Fibroblast of skin of left quadriceps (primary cell): ENCODE measurements at places on chromosomes 12 and 14.

DNA sequence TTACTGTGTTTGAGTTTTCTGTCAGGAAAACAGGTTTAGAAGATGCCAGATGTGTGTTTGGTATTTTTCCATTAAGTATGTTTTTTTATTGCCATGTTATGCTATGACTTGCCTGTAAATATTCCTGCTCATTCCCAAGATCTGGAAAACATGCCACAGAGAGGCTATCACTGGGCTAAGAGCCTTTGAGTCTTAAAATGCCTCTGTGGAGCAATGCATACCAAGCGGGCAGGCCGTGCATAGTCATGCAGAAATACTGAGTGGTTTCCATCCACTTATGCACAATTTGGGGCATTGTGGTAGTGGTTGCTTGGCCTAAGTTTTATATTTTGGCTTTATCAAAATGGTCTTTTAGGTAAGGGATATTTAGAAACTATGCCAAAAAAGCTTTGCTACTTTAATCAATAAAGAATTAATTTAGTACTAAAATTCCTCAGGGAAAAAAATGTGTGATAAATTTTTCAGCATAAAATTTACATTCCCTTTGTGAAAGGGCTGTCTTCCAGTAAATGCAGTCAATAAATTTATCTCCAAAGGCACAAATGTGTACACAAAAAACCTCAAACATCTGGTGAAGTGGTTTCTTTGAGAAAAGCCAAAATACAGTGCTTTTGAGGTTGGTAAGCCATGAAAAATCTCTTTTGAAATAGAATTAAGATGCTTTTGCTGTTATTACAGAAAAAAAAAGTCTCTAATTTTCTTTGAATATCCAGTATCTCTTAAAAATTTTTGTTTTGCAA lies 341.3 kb upstream of the FBXO33 start:
- no peak for DNase-seq

GRCh38 chr14:26859483-26859882 lies 261.6 kb upstream of the NOVA1 start:
- no peak for DNase-seq

- no peak for DNase-seq
Measured at GRCh38 chr12:66640691-66641460, 38.0 kb downstream of the GRIP1 start.

DNA sequence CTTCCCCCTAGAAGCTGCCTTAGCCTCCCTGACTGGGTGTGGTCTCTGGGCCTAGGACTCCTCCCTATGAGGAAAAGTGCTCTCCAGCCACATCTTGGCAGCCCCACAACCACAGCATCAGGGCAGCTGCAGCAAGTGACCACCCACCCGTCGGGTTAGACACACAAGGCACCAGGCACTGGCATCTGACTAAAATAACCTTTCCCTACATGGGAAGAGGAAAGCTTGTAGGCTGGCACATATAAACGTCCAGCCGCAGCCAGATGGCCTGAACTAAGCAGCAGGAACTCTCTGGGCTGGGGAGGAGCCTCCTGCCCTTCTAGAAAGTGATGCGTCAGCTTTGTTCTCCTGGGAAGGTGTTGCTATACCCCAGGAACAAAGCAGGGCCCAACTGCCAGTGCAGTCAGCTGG lies 328.7 kb downstream of the DPF3 start:
- no peak for DNase-seq

DNA sequence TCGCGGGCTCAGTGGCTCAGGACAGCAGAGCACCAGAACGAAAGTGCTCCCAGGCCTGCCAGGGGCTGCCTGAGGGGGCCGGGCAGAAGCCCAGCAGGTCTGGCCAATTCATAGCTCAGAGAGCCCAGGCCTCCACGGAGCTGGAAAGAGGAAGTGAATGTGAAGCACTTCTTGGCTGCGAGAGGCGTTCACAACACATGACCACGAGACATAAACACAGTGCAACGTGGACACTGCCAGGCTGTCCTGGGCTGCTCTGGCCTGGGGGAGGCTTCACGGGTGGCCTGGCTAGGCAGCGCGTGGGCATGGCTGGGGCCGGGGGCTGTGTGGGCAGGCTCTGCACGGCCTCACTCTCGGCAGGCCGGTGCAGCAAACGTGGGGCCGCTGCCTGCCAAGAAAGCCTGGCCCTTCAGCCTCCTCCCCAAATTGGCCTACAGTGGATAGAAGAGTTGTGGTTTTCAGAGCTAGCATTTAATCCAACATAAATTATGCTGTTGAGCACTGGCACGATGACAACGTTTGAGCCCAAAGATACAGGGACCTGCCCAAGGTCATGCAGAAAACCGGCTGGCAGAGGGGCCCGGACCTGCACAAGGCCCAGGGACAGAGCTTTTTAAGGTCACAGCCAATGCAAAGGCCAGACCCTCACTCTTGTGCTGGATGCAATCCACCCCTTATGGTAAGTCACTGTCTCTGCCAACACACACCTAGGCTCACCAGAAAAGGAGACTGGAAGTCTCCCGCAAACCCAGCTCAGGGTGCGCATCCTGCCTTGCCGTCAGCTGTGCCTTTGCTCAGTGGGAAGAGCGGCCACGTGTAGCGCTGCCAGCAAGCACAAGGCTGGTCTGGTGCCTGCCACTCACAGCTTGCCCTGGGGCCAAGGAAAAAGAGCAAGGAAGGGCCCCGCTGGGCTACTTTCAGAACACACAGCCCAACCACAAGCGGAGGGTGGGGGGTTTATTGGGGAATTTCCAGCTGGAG lies 8.6 kb downstream of the SLC25A29 start:
- DNase-seq = no peak

- DNase-seq = peak; percentile 24
Measured at GRCh38 chr12:69475237-69475975, 5.2 kb downstream of the FRS2 start.

- DNase-seq = no peak
Measured at GRCh38 chr12:106142591-106143261, 4.0 kb upstream of the NUAK1 start.

DNA sequence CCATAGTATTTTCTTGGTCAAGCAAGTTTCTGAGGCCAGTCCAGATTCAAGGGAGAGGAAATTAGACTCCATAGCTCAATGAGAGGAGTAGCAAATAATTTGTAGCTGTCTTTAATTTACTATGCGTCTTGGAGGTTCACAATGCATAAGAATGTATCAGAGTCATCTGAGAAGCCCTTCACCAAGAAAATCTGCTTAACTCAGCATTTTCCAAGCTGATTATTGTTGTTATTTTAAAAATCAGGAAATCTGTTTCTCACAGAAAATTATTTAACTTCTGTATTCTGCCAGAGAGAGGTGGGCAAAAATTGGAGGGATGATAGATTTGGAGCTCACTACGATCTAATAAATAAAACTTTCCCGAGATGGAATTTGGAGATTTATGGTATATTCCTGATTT lies 72.0 kb downstream of the SMOC1 start:
- DNase-seq = no peak

DNA sequence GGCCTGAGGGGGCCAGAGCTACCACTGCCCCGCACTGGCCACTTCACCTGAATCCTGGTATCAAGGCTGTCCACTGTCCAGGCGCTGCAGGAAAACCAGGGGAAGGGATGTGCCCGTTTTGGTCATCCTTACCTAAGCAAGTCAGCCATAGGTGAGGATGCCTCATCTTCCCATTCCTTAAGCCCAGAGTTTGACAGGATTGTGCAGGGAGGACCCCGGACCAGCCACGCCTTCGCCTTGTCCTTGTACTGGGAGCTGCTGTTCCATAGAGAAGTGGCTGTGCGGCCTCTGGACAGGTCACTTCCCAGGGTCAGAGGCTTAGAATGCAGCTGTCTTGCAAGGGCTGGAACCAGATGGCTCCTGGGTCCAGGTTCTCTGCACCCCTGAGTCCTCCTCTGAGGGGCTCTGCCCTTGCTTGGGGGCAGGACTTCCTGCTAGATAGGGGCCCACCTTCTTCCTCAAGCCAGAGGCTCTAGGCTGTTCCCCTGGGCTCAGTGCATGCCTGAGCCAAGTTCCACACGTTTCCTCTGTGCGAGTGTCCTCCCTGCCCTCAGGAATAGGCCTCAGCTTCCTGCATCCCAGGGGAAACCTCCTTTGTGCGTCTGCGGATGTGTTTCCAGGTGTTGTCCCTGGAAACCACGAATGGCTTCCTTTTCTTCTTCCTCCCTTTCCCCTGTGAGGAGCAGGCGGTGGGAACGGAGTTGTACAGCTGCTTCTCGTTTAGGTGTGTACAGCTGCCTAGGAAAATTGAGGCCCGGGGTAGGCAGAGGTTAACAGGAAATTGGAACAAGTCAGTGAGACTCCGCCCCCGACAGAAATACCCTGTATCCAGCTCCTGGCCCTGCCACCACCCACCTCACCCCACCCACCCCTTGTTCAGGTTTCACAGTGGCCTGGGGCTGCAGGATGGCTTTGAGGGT lies 54.3 kb upstream of the RIN3 start:
- DNase-seq = no peak

DNA sequence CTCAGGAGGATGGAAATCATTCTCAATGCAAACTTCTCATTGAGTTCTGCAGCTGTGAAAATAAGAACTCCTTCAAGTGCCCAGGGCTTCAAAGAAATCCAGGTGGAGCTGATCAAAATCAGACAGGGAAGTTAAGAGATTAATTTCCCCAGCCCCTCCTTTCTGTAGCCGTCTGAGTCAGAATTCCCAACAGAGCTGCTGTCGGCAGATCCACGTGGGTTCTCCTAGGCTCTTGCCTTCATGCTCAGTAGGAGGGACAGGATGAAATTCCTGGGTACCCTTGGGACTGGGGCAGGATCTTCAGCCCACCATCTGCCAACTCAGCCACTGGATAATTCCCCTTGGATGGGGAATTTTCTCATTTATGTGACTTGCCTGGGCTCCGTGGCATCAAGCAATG lies 13.3 kb downstream of the TGFB3 start:
- peak; percentile 52 for DNase-seq

DNA sequence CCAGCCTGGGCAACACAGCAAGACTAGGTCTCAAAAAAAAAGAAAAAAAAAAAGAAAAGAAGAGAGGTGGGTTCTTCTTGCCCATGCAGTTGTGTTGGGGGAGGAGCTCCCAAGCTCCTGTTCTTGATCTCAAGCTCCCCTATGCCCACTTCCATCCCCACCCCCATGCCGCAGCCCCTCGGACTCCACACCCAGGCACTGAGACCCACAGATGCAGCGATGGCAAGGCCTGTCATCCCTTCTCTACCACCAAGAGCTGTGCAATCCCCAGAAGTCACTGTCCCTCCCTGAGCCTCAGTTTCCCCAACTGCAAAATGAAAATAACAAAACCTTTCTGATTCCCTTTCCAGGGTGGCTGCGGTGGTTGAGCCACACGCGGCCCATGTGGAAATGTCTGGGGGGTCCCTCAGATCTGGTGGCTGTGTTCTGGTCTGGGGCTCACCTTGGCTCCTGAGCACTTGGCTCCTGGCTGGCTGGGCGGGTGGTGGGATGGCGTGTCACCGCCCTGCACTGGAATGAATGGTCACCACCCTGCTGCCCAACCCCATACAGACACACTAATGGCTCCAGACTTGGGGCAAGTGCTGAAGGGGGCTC lies 22.6 kb upstream of the KIF26A start:
- no peak for DNase-seq

DNA sequence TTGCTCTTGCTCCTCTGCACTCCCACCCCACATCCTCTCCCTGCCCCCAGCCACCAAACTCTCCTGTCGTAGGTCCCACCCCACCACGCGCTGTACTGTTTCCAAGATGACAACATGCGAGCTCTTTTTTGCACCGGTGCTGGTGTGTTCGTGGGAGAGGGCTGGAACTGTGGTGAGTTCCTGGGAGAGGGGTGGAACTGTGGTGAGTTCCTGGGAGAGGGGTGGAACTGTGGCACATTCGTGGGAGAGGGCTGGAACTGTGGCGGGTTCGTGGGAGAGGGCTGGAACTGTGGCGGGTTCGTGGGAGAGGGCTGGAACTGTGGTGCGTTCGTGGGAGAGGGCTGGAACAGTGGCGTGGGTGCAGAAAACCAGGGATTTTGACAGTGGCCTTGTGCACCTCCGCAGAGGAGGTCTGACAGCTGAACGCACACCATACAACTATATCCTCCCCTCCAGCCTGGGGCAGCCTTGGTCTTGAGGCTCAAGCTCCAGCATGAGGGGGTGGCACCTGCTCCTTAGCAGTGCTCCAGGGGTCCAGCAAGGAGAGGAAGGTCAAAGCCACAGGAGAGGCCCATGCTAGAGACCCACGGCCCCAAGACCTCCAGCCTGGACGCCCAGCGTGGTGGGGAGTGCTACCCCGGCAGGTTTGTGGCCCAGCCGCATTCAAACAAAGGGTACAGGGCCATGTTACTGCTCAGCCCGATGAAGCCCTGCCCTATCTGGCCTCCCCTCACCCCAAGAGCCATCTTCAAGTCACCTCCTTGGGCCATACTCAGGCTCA lies 50.1 kb downstream of the ACTN1 start:
- no peak for DNase-seq

DNA sequence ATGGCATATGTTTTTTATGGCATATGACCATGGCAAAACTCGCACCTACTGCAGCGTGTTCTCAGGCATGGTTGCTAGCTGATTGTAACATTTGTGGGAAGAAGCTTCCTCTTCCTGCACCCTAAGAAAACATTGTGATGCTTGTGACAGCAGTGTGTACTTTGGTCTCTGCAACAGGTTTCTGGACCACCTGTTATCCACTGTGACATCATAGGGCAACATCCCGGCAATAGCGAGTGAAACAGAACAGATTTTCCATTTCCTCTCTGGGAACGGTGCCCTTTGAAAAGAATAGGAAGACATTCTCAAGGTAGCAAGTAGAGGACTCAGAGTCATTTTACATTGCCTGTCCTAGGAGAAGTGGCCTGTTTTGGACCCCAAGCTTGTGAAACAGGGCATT lies 135.4 kb upstream of the TRHDE start:
- DNase-seq = no peak

GRCh38 chr12:20704860-20705259 lies 9.7 kb downstream of the SLCO1C1 start:
- no peak for DNase-seq

DNA sequence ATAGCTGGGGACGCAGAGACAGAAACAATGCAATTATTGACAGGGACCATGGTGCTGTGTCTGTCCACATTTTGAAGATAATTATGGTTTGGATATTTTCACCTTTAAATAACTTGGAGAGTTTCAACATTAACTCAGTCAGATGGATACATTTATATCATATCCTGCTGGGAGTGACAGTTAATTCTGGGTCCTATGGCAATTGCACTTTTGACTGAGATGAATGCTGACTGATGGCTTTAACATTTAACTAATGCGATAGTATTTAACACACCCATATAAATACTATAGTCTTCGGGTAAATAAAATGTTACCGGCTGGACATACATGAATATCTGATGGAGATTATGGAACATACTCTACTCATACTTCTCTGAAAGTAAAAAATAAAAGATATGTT lies 118.3 kb downstream of the LRRK2 start:
- no peak for DNase-seq

DNA sequence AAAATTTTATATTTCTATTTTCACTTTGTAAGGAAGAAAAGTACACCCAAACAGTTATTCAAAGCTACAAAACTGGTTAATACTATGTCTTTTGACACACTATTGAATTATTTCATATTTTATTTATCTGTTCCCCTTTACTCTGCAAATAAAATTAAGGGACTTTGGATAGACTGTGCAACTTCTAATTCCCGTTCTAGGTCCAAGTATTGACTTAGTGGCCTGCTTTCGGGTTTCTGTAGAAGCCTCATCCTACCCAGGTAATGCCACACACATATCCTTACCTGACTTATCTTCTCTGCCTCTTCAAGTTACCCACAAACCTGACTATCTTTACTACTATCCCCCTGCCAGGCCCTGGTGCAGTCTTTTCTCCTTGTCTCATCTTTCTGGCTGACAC lies 156.3 kb upstream of the TMTC2 start:
- no peak for DNase-seq
